Transverse colon (tissue), 4 donors: ENCODE measurements at places on chromosomes 12 and 14.

DNA sequence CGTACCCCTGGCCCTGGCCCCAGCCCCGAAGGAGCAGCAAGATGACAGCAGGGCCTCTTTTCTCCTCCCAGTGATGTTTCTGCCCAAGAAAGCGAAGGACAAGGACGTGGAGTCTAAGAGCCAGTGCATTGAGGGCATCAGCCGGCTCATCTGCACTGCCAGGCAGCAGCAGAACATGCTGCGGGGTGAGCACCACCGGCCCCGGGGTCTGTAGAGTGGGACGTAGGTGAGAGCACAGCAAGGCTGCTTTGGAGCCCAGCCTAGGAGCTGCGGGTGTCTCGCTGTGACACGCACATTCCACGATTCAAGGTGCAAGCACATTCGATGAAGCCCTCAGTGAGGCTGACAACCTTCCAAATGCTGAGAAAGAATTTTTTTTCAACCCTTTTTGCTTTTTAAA, 5.2 kb upstream of the TEX22 start:
- no peak for DNase-seq

GRCh38 chr12:48818831-48819590, 715 bp downstream of the CACNB3 start:
- peak; percentile 52 for DNase-seq

GRCh38 chr12:10364815-10365622, 24.8 kb downstream of the KLRK1 start:
- peak; percentile 71 for DNase-seq

DNA sequence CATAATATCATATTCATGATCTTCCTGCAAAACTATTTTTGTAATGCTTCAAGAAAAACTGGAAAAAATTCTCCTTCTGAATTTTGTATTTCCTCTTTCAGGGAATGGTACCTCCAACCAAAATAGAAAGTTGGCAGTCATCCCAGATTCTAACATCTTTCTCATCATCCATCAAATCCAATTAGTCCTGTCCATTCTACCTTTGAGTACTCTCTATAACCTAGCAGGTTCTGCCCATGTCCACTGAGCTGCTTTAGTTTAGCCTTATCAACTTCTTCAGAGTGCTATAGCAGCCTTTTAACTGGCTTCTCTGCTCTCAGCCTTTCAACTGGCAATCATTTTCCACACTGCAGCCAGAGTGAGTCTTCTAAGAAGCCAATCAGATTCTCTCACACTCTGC, 236.2 kb downstream of the AKAP6 start:
- no peak for DNase-seq

GRCh38 chr12:110165540-110166159, 41.5 kb downstream of the IFT81 start:
- DNase-seq = no peak

- DNase-seq = no peak
Observed at GRCh38 chr14:81222126-81222525, 1.4 kb upstream of the GTF2A1 start.

DNA sequence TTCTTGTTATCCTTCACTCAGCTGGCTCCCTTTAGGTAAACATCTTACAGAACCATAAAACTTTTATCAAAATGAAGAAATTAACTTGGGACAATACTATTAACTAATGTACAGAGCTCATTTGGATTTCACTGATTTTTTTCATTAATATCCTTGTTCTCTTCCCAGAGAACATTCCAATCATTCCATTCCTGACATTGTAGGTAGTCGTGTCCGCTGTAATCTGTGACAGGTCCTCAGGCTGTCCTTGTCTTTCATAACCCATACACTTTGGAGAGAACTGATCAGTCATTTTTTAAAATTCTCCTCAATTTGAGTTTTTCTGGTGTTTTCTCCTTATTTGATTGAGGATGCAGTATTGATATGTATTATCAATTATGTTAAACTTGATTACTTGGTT, 916.8 kb downstream of the GALC start:
- DNase-seq = no peak

DNA sequence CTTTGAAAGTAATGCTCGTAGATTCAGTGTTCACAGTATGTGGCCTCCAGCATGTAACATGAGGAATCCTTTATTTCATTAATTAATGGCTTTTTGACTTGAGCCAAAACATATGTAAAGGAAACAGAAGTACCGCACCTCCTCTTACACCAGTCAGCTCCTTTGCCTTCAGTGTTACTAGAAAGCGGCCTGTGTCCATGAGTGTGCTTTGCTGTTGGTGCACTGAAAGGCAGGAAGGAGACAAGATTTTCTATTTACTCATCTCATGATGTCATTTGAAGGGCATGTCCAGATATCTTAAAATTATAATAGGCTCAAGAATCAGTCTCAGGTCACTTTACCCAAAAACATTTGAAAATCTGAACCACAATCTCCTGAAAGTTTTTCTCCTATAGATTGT, 9.9 kb upstream of the CCT2 start:
- DNase-seq = no peak

GRCh38 chr12:93086288-93086727, 157.2 kb upstream of the EEA1 start:
- DNase-seq = no peak

GRCh38 chr12:70788774-70789173, 131.8 kb downstream of the PTPRR start:
- DNase-seq = no peak

GRCh38 chr14:64844969-64845536, 34.7 kb downstream of the SPTB start:
- no peak for DNase-seq

GRCh38 chr12:72295744-72296143, 23.6 kb downstream of the TRHDE start:
- DNase-seq = no peak

DNA sequence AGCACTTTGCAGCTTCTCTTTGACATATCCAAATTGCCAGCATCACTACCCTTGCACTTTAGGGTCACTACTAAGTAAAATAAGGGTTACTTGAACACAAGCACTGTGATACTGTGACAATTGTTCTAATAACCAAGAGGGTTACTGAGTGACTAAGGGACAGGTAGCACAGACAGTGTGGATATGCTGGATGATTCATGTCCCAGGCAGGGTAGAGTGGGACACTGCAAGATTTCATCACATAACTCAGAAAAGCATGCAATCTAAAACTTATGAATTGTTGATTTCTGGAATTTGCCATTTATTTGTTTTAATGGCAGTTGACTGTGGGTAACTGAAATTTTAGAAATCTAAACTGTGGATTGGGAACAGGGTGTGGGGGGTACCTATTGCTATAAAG, 218.8 kb downstream of the KITLG start:
- DNase-seq = no peak

GRCh38 chr12:91577586-91578539, 395.2 kb upstream of the DCN start:
- DNase-seq = no peak

- DNase-seq = no peak
Observed at GRCh38 chr12:28415755-28416154, 225.5 kb downstream of the CCDC91 start.

- DNase-seq = no peak
Observed at GRCh38 chr12:39443929-39444209, 949 bp upstream of the KIF21A start.

GRCh38 chr14:56144176-56144575, 26.0 kb downstream of the PELI2 start:
- no peak for DNase-seq

- DNase-seq = no peak
Observed at GRCh38 chr12:123497065-123497464, 36.5 kb downstream of the RILPL1 start.

GRCh38 chr12:77995436-77996167, 164.9 kb downstream of the NAV3 start:
- DNase-seq = no peak

DNA sequence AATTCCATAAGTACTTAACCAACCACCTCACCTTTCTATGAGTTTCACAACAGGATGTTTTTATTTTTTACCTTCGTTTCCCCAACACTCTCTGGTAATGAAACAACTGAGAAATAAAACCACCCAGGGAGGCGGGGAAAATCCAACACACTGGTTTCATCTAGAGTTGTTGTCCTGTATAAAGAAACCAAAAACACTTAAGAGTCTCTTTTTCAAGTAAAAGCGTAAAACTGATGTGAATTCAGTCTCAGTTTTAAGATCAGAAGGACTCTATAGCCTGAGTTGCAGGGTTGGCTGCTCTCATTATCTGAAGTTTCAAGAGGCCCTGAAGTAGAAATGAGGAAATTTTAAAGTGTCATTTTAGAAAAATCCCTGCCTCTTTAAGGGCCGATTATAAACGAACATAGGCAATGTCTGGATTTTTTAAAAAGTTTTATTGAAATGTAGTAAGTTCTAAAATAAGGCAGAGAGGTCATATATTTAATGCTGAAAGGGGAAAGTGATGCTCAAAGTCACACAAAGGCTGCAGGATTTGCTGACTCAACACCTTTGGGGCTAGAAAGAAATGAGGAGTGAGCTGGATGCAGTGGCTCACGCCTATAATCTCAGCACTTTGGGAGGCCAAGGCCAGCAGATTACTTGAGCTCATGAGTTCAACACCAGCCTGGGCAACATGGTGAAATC, 27.2 kb downstream of the HIGD1C start:
- no peak for DNase-seq

DNA sequence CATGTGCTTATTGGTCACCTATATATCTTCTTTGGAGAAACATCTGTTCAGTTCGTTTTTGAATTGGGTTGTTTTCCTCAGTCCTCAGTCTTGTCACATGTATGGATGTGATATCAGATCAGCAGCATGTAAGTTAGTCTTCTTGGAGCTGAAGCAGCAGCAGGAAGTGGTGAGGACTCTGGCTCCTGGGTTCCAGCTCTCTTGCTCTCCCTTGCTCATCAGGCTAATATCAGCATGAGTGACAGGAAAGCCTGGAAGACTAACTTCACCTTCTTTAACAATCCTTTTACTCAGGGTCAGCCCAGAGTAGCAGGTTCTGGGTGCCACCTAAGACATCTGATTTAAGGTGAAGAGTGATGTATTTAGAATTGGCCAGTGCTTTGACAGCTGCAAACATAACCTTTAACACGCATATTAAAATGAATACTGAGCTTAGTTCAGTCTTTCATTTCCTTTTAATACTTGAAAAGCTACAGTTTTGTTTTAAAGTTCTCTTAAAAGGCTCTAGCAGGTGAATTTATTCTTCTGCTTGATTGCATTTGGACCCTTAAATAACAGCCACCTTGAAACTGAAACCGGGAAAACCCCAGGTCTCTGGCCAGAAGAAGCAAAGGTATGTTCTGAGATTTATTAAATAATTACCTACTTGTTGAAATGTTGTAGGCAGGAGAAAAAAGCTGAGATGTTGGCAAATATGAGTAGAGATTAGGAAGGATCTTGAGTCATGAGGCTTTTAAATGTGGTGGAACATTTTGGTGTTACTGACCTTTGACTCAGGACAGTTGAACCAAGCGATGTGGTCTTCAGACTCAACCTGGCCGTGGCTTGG, 54.3 kb downstream of the DRAM1 start:
- DNase-seq = no peak

GRCh38 chr12:64691795-64692583, 67.2 kb downstream of the GNS start:
- DNase-seq = no peak

GRCh38 chr12:8668441-8668840, 5.8 kb upstream of the MFAP5 start:
- no peak for DNase-seq
